ENCODE measurements at places on chromosomes 11 and 22.

GRCh38 chr11:96715208-96715607 is 325.4 kb downstream of the JRKL start:
- no peak for DNase-seq

DNA sequence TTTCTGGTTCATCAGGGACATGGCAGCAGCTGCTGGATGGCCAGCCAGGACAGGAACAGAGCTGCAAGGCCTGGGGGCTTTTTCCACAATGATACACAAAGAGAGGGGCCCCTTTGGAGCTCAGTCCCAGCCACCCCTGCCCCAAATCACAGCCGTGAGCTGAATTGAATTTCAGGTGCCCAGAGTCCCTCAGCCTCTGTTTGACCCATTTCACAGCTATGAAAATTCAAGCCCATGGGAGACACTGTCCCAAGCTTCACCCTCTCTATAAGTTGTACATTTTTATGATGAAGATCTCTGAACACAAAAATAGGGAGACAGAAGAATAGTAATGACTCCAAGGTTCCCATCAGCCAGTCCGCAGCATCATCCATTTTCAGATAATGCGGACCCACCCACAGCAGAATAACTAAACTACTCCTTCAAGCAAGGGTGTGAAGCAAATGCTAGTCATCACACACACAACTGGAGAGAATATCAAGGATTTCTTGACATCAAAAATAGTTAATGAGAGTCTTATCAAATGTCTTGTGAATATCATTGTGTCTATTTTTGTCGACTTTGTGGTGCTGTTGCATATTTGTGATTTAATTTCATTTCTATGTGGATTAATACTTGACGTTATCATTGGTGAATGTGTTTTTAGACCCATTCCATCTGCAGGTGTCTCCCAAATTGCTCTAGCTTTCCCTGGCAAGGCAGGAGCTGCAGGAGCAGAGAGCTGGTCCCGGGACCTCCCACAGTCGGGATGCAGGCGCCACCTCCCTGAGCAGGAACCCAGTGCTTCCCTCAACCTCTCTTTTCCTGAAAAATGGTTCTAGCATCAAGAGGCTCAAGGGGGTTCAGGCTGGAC is 24.7 kb downstream of the IGLL5 start:
- DNase-seq, result no peak

DNA sequence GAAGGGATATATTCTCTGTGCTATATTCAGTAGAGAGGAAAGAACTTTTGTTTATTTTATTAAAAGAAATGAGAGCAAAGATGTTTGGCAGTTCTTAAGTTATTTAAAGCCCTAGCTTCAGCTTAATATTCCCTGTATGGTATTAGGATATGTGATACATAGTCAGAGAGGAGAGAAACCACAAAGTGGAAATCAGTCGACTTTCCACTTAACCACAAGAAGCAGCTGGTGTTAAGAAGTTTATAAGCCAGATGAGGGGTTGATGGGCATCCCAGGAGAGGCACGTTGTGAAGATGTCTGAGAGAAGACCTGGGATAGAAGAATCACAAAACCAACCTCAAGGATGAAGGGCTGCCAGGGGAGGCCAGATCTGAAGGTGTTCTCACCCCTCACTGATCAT is 23.3 kb upstream of the PHF21B start:
- no peak for DNase-seq

GRCh38 chr11:61883327-61883726 is 8.0 kb downstream of the FADS3 start:
- DNase-seq, result no peak

GRCh38 chr22:32518381-32518780 is 43.8 kb downstream of the FBXO7 start:
- no peak for DNase-seq

GRCh38 chr22:40486962-40487602 is 116.7 kb downstream of the SGSM3 start:
- DNase-seq, result no peak

DNA sequence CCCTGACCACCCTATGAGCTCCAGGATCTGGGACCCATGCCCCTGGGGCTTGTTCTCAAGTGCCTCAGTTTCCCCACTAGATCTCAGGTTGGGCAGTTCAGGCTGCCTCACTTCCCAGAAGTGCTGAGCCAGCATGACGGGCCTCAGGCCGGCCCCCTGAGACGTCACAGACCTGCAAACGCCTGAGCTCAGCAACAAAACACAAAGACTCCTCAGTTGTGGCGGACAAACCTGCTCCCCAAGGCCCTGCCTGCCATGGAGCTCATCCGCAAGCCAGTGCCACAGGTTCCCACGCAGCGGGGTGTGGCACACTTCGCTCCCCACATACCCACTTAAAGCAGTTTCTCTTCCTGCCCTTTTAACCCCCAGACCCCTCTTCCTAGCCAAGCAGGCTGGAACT is 45.2 kb downstream of the NECTIN1 start:
- no peak for DNase-seq

GRCh38 chr11:134712228-134713145 is 300.4 kb upstream of the B3GAT1 start:
- DNase-seq, result no peak

DNA sequence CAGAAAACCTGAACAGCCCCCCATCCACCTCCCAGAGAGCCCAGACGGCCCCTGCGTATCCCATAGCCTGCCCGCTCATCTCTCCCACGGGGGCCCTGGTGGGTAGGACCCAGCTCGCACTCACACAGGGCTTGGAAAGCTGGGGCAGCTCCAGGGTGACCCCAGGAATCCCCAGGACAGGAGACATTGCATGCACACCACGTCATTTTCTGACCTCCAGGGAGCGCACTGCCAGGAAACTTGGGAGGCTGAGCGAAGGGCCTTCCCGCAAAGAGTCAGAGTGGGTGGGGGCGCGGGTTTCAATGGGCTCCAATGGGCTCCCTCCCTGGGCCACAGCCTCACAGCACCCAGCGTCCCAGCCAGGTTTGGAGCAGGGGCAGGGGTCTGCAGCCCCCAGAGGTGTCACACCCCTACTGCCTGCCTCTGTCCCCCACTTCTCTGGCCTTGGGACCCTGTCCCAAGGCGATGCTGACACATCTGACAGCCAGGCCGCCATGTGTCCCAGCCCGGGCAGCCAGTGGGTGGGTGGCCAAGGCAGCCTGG is 8.2 kb upstream of the SYT8 start:
- no peak for DNase-seq

DNA sequence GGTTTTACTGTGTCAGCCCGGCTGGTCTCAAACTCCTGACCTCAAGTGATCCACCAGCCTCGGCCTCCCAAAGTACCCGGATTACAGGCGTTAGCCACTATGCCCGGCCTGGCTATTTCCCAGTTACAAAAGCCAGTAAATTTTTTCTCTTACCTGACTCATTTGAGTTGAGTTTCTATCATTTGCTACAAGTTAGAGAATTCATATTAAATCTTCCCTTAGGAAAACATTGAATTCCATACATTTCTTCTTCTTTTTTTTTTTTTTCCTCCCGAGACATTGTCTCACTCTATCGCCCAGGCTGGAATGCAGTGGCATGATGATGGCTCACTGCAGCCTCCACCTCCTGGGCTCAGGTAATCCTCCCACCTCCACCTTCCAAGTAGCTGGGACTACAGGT is 26.0 kb downstream of the CHEK2 start:
- DNase-seq, result no peak

- no peak for DNase-seq
Measured at GRCh38 chr11:11119917-11120316, 233.1 kb downstream of the CSNK2A3 start.

DNA sequence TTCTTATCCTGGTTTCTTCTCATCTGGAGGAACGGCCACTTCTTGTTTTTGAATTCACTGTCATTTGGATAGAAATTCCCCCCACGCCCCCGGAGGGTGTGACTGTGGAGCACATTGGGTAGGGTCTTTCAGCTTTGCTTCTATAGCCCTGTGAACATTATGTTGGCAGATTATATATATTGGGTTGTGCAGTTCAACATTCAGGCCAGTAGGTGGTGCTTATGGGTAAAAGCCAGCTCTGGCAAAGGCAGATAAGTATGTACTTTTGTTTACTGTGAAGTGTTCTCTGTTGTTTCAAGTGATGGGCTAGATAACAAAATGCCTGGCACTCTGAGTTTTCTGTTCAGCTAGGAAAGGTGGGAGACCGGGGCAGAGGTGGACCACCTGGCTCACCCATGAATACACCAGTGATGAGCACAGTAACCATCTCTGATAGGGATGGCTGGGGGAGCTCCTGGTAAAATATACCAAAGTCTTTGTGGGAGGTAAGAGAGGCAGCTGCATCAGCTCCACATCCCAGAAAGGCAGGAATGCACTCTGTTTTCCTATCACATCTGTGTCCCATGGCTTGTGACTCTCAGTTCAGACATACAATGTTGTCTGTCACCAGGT is 1348.2 kb upstream of the RAG2 start:
- DNase-seq, result no peak

- no peak for DNase-seq
Measured at GRCh38 chr22:45971408-45972028, 5.4 kb downstream of the WNT7B start.

DNA sequence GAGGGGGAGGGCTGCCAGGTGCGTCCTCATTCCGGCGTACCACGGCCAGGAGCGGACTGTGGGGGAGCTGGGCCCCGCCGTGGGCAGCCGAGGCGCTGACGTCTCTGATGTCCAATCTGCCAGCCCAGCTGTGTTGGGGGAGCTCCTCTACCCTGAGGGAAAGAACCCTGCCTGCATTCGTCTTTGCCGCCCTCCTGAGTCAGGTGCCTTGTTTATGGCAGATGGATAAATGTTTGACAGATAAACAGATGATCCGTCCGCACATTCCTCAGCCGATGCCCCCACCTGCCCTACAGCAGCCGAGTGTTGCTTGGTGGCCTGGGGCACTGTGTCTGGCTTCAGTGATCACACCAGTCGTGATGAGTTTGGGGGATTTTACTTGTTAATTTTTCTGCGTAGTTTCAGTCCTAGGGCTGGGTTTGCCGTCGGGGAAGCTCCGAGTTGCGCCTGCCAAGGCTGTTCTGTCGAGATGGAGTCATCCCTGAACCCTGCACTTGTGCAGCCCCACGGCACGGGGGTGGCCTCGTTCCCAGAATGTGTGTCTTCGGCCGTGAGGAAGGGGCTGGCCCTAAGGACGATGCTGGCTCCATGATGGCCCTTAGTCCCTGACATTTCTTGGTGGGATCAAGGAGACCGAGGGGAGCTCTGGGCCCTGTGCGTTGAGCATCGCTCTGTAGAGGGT is 1083.9 kb downstream of the BRD1 start:
- no peak for DNase-seq

GRCh38 chr22:40183029-40183581 is 5.4 kb downstream of the TNRC6B start:
- DNase-seq, result no peak

DNA sequence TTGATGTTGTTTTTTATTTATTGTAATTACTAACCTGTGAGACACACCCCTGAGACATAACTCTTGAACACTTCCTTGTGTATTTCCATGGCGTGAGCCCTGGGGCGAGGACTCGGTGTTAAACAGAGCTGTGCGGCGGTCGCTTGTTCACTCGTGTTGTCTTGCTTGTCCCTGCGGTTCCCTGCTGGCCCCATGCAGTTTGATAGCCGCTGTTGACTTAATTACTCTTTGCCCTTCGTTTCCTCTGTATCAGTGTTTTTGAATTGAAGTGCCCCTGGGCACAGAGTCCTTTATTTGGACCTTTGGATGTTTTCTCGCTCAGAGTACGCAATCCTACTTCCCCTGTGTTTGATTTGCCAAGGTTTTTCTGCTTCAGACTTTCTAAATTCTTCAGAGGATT is 52.7 kb downstream of the TBC1D22A start:
- no peak for DNase-seq

DNA sequence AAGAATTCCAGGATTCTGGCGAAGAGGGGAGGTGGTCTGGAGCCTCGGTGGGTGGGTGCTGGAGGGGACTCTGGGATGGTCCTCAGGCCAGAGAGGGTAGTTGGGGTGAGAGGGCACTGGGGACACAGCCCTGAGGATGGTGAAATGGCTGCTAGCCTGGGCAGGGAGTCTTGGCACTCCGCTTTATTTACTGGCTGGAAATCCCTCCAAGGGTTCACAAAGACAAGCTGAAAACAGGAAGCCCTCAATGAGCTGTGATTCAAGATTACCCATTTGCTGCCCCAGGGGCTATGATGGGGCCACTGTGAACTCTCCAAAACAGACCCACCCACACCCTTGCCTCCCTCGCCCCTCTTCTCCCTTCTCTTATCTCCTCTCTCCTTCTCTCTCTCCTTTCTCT is 71.9 kb downstream of the FBXO7 start:
- no peak for DNase-seq

- DNase-seq, result no peak
Measured at GRCh38 chr11:93113824-93114223, 84.0 kb downstream of the SLC36A4 start.

GRCh38 chr11:82959987-82960778 is 58.6 kb downstream of the DDIAS start:
- DNase-seq, result no peak

GRCh38 chr11:45400591-45400990 is 114.5 kb upstream of the SYT13 start:
- no peak for DNase-seq

DNA sequence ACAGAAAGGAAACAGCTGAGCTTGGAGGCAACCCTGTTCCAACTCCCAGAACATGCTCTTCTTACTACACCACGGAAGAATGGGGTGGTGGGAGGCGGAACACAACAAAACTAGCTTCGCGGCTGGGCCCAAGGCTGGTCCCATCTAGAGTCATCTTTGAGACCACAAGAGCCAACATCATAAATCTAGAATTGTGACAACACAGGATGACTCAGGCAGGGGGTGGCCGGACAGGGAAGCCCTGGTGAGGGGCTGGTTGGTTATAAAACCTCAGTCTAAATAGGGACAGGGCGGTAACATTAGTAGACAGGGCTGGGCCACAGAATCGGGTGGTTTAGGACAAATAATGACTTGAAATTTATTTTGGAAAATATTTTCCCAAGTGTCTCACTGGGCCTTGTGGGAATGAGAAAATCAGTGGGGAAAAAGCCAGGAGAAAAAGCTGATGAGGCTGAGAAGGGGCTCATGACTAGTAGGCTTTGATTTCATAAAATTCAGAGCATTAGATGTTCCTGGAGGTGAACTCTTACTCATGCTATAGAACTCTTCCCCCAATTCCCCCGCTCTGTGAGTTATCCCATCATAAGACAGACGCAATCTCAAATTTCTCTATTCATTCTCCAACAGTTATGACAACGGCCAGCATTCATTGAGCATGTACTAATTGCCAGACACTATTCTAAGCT is 151.8 kb upstream of the TIMP3 start:
- no peak for DNase-seq

Data from NCI-H2227 treated with DMSO at 0.1 percent for 48 hours (cell line).